HCT116 (cell line): ENCODE measurements at places on chromosomes 2 and 18. TPM values are rescaled to one million over a fixed set of nuclear protein-coding genes. Genes with fewer than 3 reads are reported as not detected.

GRCh38 chr2:68279691-68280090, 27.4 kb upstream of the PPP3R1 start:
- DNase-seq, result no peak

- no peak for DNase-seq
Observed at GRCh38 chr2:8289111-8289510, 392.7 kb upstream of the ID2 start.

GRCh38 chr2:100408104-100408503, 9.4 kb downstream of the CHST10 start:
- no peak for DNase-seq

DNA sequence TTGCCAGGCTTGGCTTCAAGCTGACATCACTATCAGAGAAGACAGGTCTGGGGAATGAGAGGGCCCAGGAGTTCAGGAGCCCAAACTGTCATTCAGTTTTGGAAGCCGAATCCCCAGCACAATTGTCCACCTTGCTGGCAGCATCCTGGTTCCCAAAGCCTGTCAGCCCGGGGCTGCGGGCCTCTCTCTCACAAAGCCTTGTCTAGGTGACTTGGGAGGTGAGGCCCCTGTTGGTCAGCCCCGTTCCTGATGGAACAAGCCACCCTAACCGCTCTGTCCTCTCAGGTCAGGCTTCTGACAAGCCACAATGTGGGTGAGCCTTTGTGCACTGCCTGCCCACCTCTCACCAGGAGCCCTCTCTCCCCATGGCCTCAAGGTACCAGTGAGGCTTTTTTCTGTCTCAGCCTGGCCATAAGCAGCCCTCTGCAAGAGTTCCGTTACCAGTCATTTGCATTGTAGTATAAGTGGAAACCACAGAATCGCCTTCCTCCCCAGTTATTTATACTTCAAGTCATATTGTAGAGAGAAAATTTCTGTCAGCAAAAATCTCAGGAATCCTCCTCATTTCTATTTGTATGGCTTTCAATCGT, 100.6 kb downstream of the MSH2 start:
- DNase-seq, result no peak

DNA sequence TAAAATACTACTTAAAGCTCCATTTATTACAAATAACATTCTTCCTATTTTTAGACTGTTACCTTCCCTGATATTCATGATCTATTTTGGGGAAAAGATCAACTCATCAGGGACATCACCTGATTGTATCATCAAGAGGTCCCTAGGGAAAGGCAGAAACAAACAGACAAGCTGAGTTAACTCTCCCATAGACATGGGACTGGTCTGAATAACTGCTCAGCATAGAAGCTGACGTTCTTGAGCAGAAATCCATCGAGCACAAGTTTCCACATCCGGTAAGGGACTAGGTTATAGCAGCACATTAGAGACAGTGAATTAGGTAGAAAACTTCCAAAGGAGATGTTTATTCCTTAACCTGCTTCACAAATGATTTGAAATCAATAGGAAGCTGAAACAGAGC, 1100.4 kb upstream of the SLC39A10 start:
- no peak for DNase-seq

ASXL3 gene
- not detected for total RNA-seq

HSBP1L1 gene
- total RNA-seq, result 41.4 TPM

FEV gene
- not detected for total RNA-seq

GRCh38 chr2:47201224-47201623, 46.1 kb upstream of the STPG4 start:
- DNase-seq, result no peak

GAL3ST2 gene
- total RNA-seq, result 0.44 TPM

- no peak for DNase-seq
Observed at GRCh38 chr2:98896416-98896815, 39.6 kb downstream of the CRACDL start.

HOXD13 gene
- total RNA-seq, result not detected

COLEC11 gene
- total RNA-seq, result 0.15 TPM

GRCh38 chr2:98937906-98938305, 1.9 kb upstream of the CRACDL start:
- no peak for DNase-seq

CAPN13 gene
- total RNA-seq, result 0.25 TPM

DNA sequence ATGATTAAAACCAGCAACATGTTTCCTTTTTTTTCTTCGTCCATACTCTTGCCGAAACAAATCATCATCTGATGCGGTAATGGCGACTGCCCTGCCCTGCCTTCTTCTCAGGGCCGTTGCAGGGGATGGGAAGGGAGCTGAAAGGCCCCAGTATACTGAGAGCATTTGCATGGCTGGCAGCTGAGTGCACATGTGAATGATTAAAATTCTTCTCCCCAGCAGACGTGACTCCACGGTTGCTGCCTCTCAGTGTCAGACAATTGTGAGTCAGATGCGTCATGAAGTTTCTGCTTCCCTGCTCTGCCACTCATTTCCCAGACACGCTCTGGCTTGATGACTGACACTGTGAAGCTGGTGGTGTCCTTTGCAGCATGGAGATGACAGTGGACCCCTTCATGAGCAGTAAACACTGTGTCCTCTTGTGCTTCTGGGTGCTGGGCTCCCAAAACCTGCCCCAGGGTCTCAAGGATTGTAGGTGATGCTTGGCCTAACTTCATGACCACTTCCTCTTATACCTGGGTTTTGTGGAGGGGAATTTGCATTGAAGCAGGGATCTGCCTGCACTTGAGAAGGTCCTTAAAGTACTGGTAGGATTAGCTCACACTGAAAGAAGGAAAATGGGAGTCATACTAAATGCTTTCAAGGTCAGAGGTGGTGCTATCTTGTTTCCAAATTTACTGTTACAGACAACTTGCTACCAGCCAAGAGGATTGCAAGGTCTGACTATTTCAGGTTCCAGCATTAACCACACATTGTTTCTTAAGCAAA, 222.5 kb upstream of the COPS8 start:
- no peak for DNase-seq

DNA sequence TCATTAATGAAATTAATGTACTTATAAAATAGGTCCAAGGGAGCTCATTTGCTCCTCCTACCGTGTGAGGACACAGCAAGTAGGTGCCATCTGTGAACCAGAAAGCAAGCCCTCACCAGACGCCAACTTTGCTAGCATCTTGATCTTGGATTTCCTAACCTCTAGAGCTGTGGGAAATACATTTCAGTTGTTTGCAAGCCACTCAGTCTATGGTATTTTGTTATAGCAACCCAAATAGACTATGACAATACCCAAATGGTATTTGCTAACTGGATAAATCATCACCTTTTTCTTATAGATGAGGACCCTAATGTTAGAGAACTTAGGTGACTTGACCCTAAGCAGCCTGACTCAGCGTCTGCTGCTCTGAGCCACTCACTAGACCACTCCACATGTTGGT, 379.6 kb downstream of the HRH4 start:
- no peak for DNase-seq

KIAA2012 gene
- total RNA-seq, result not detected

- DNase-seq, result no peak
Observed at GRCh38 chr18:36744261-36744876, 84.4 kb downstream of the TPGS2 start.

DNA sequence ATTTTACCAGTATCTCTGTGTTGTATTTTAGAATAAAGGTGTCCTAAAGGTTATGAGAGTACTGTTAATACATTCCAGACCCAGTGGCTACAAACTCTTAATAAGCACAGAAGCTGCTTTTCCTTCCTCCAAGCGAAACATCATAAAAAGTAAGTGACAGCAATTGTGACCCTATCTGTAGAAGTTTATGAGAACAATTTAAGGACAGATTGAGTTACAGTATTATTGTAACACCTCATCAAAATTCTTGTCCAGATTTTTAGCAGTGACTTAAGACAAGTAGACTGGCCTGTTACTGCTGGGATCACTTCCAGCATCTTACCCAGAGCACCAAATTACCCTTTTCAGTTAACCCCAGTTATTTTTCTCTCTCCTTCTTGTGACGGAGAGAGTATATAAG, 154.6 kb downstream of the ERBB4 start:
- DNase-seq, result no peak

GRCh38 chr2:225764346-225764745, 364.8 kb downstream of the NYAP2 start:
- no peak for DNase-seq
